ENCODE measurements at places on chromosomes 12 and 14.

DNA sequence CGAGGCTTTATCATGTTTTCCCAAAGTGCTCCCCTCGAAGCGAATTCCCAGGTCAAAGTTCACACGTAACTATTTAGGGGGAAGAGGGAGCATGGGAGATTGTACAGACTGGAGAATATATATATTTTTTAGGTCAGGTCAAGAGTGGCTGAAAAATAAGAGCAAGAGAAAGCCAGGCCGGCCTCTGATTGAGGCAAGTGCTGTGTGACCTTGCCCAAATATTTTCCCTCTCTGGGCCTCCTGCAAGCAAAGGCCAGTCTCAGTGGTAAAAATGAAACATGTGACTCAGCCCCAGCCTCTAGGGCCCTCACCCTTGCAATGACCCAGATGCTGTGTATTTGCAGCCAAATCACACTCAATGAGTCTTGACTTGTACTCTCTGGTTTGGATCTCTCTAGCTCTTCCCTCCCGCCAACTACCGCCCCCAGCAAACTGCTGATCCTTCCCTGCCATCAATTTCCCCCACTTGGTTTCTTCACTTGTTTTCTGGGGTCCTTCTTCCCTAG lies 34.1 kb downstream of the SMUG1 start:
- no peak for DNase-seq

GRCh38 chr12:31803306-31804184 lies 74.7 kb upstream of the AMN1 start:
- DNase-seq = no peak

DNA sequence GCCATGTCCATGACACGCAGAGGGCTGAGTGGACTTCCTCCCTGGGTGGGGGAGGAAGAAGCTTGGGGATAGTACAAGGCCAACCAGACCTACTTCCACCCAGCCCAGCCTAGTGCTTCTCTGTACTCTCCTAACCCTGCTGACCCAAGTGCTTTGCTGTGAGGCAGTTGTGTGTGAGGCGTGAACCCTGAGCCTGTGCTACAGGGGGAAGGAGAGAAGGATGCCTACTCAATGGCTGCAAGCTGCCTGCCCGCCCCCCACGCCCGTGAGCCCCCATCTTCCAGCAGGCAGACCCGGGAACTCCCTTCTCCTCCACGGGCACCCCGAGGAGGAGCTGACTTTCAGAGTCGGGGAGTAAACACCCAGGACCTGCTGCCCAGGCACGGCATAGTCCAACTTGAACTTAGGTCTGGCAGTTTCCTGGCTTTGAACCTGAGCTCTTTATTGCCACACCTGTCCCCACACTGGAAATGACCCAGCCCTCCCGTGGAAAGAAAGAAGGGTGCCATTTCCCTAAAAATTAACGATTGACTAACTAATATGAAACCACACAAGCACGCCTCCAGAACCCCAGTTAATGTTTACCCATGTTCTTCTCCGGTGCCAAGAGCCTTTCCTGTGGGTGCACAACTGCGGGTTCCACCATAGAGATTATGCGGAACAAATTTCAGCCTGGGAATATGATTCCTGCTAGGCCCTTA lies 10.8 kb downstream of the ALDH2 start:
- no peak for DNase-seq

- DNase-seq = peak; percentile 64
These were observed 42.3 kb downstream of the BRAP start for GRCh38 chr12:111643427-111643826.

- DNase-seq = no peak
These were observed 435 bp downstream of the FOXM1 start for GRCh38 chr12:2876431-2877046.

DNA sequence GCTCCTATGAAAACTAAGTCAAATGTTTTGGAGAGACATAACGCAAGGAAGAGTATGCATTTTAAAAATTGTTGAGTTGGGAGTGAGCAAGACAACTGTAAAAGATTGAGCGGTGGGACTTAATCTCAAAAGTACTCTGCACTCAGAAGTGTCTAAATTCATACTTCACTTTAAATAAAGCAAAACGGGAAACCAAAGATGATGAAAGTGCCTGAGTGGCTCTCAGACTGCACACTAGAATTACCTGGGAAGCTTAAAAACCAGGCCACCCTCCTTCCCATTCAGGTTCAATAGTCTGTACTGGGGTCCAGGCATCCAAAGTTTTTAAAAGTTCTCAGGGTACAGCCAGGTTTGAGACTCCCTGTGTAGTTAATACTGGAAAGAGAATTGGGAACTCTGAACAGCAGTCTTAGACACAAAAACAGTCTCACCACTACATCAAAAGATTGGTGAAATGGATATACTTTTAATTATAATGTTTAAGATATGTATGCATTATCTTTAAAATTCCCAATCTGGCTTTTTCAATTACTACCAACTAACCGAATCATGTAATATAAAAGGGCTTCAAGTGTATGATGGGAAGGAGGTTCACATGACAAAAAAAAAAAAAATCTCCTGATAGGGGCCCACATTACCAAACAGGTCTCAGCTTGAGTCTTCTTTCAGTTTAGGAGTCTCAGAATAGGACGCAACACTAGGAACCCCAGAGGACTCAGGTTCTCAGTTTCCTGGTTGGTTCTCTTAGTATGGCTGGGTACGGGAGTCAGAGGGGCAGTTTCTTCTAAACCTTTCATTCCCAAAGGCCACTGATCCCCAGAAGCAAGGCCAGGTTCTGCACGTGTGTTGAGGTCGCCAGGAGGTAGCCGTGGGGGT lies 1.0 kb downstream of the HOMEZ start:
- DNase-seq = no peak

DNA sequence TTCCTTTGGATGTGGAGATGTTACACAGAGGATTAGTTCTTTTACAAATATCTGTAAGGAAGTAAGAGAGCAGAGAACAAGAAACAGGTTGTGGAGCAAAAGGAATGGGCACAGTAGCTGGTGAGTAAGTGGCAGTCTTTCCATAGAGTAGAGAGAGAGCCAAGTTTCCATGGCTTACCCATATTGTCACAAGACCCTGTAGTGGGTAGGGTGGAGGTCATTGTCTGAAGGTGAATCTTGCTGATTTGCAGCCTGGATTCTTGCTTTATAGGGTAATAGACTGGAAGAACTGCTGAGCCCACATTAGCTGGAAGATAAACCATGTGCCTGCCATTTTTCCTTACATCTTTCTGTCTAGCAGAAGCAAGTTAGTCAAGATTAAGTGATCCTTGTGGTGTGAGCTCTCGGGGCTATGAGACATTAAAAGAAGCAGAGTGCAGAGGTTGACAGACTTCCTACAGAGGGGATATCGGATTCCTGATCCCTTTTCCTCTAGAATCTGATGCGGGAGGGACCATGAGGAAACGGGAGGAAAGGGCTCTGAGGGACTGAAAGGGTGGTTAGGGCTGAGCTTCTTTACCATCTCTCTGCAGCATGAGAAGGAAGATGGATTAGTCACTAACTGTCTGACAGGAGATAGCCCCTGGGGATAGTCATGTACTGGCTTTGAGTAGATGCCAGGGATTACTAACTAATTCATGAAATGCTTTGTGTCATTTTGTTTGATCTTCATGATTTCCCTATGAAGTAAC lies 44.0 kb upstream of the LRTM2 start:
- DNase-seq = no peak

GRCh38 chr12:12899530-12900380 lies 8.4 kb downstream of the GPRC5A start:
- DNase-seq = peak; percentile 94
